ENCODE measurements at places on chromosomes 2 and 18.

DNA sequence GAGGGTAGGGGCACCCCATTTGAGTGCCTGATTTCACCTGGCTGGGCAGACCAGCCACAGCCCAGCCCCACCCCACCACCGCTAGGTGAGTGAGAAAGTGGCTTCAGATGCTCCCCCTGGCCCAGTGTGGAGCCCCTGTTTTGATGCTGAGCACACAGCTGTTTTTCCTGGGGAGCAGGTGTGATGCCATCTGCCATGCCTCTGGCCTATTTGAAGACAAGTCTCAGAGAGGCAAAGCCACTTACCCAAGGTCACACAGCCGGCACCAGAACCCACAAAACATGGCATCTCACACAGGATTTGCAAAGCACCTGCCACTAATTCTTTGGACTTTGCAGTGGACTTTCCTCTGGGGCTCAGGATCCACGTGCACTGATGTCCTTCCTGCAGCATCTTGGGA, 131.3 kb downstream of the INHBB start:
- DNase-seq, result no peak

GRCh38 chr2:128420131-128420530, 101.5 kb upstream of the HS6ST1 start:
- no peak for DNase-seq

- no peak for DNase-seq
Observed at GRCh38 chr2:217328622-217328978, 468.7 kb upstream of the TNP1 start.

GRCh38 chr18:32769586-32770053, 3.2 kb downstream of the KLHL14 start:
- DNase-seq, result no peak

DNA sequence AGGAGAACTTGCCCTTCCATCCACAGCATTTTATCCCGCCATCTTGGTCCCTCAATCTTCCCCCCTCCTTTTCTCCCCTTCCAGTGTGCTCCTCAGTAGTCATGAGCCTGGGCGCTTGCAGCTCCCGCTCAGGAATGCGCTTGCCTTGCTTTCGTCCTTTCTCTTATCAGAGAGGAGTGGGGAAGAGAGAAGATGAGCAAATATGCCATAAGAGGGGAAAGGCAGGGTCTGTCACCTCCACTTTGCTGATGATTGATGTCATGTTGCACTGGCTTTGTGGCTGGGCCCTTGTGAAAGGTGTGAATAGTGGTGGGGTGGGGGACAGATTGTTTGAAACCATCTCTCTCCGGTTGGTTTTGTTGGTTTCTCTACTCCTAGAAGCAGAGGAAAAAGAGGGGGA, 569.3 kb downstream of the TNS1 start:
- DNase-seq, result no peak

GRCh38 chr2:85230679-85231467, 96.9 kb downstream of the TGOLN2 start:
- DNase-seq, result no peak

DNA sequence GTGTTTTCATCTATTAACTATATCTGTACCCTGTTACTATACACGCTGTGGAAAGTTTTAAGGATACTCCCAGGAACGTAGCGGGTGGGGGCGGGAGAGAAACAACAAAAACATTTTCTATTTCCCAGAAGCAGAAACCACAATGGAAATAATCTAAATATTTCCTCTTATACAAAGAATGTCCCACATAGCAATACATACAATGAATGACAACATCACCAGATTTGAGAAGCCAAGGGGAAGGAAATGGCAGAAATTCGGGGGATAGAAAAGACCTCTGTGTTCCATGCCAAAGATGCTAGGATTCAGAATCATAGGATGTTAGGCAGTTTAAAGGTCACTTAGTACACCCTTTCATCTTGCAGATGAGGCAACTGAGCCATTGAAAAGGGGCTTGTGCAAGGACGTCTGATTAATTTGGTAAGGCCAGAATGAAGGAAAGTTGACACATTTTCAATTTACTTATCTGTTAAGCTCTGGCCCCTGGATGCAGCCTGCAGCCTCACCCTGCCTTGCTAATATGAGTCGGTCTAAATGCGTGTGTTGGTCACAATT, 41.1 kb upstream of the SCYGR1 start:
- no peak for DNase-seq

GRCh38 chr2:20919297-20919800, 96.4 kb upstream of the LDAH start:
- DNase-seq, result no peak

- no peak for DNase-seq
Observed at GRCh38 chr2:29110916-29111535, 4.2 kb upstream of the CLIP4 start.

- DNase-seq, result no peak
Observed at GRCh38 chr18:3660739-3661515, 211.0 kb downstream of the TGIF1 start.

- DNase-seq, result no peak
Observed at GRCh38 chr2:102850888-102851287, 89.1 kb downstream of the TMEM182 start.

DNA sequence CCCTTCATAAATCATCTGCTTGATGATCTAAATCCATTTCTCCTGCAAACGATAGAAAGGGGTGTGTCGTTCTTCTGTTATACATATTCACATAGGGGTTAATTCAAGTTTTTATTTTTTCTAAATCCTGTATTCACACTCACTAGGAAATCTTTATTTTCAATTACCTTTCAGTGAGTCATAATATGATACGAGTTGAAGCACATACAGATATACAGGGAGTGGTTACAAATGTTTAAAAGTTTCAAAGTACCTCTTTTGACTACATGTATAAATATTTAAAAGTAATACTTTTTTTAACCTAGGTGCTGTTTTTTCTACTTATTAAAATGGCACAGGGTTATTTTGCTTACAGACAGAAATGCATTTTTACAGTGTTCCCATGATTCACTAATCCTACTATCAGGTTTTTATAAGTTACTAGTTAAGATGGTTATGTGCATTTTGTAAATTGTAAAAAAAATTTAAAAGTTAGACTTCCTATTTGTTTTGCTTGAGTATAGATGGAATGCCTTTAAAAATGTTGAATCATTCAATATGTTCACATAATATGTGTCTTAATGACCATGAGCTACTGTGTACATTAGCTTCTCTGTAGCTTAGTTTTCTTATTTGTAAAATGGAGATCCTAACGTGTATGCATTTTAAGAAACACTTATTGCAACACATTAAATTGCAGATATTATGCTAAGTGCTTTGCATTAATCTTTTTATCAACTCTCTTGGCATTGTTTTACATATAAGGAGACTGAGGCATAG, 1378.1 kb downstream of the DSC3 start:
- DNase-seq, result no peak

DNA sequence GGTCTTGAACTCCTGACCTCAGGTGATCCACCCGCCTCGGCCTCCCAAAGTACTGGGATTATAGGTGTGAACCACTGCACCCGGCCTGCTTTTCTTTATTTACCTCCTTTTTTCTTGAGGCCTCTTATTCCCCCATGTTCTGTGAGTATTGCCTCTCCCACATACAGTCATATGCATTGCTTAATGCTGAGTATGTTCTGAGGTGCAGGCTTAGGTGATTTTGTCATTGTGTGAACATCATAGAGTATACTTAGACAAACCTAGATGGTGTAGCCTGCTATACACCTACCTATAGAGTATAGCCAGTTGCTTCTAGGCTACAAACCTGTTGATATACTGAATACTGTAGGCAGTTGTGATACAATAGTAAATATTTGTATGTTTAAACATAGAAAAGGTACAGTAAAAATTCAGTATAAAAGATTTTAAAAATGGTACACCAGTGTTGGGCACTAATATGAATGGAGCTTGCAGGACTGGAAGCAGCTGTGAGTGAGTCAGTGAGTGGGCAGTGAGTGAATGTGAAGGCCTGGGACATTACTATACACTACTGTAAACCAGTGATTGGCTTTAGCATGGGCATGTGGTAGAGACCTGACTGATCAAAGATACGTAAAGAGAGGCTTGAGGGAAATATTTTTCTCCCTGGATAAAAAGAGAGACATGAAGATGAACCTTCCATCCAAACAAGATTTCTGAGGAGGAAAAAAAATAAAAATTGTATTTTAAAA, 17.6 kb downstream of the SLC39A10 start:
- no peak for DNase-seq

- no peak for DNase-seq
Observed at GRCh38 chr2:144675731-144676130, 155.8 kb upstream of the ZEB2 start.

DNA sequence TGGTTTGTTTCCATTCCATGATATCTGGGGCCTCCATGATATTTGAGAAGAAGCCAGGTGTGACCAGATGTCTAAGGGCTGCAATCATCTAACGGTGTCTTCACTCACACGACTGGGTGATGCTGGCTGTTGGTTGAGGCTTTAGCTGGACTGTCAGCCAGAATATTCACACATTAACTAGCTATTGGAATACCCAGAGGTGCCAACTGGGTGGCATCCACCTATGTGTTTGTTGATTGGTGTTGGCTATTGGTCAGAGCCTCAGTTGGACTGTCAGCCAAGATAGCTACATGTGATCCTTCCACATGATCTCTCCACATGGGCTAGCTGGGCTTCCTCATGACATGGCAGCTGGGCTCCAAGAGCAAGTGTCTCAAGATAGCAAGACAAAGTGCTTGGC, 117.4 kb downstream of the CDCA7 start:
- DNase-seq, result no peak

GRCh38 chr2:221443645-221444044, 128.5 kb downstream of the EPHA4 start:
- DNase-seq, result no peak

DNA sequence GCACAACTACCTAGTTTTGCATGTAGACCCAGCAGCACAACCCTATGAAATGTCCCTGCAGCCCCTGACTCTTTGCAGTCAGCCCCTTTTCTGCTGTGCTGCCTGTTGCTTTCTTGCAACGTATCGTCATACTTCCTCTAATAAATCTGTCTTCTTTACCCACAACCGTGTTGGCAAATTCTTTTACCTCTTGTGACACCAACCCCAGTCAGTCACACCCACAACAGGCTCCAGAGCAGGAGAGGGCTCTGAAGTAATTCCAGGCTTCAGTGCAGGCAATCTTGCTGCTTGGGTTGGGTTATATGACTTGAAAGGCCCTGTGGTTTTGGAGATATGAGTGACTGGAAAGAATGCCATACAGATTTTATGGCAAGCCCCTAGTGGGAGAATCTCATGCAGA, 79.1 kb upstream of the KCNH7 start:
- no peak for DNase-seq

GRCh38 chr18:30280861-30281470, 761.6 kb downstream of the DSC3 start:
- no peak for DNase-seq

DNA sequence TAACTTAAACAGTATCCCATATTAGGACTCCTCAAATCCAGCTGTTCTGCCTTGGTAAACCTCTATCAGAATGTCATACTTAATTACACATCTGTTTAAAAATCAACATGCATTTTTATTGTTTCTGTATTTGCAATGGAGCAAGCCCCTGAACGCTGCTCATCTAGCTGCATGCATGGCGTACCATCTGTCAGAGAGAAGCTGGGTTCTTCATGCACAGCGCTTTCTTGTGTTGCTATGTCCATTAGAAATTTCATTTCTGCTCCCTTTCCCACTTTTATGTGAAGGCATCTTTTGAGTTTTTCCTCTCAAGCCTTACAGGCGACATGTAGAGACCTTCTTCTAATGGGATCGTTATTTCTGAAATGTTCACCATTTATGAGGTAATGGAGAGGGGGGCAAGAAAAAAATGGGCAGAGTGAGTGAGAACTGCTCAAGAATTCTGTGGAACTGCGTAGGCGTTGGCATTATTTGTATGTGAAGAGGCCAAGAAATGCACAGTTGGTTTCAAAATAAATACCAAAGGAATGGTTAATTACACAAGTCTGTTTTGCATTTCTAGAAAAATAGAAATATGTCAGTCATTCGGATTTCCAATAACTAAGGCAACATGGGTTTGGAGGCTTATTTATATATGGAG, 31.6 kb downstream of the INSIG2 start:
- no peak for DNase-seq

DNA sequence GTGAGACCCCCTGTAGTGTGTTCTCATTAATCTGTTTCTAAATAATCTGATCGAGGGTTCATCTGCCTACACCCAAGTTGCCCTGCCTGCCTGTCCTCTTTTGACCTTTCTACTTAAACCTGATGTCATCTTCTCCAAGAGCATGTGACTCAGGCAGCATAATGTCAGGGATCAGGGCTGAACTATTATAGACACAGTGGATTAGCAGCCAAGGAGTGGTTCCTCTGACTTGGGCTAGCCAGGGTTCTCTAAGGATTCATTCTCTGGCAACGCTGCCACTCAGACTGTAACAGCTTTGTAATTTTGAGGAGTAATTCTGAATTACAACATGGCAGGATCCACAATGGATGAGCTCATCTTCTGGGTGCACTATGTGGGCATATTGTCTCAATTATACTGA, 124.0 kb downstream of the MDH1 start:
- DNase-seq, result no peak

- no peak for DNase-seq
Observed at GRCh38 chr18:24064391-24065100, 50.0 kb downstream of the TTC39C start.

DNA sequence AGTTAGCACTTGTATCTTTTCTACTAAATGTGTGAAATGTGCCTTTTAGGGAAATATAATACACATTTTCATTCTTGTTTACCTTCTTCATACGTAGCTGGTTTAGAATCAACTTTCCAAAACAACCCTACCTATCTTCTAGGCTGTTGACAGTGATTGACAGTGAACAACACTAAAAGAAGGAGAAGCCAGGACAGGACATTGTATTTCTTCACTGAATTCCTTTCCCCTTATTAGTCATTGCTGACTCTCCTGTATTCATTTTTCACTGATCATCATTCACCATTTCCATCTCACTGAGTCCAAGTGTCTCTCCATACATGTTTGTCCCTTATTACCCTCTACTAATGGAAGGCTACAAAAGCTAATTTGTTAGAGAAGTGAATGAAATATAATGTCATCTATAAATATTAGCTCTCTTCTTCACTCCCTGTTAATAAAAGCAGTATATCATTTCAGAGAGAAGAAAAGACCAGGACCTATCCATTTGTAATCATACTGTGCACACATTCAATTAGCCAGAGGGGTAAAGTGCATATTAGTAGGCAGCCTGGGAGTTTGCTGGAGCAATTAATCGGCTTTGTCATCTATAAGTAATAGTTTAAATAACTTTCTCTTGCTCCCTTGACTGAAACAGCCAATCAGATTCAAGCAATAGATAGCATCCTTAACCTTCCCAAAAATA, 192.5 kb upstream of the FOSL2 start:
- no peak for DNase-seq
